ENCODE measurements at places on chromosomes 12 and 14.

- H3K4me1 ChIP-seq, result peaks cover 22% of the 10 kb centered on the region
- H3K27me3 ChIP-seq, result no peaks in the 10 kb centered on the region
- H3K36me3 ChIP-seq, result no peaks in the 10 kb centered on the region
- no peak overlapping the region for H3K27ac ChIP-seq
- H3K4me3 ChIP-seq, result no peak overlapping the region
These were observed 41.0 kb downstream of the TRAF3 start for GRCh38 chr14:102817942-102818940.

GRCh38 chr14:24135834-24136683 lies at the start of gene PSME1:
Gene PSME1 (plus strand): TSS chr14:24136194. CDS start chr14:24136263, 69 bp downstream.
- peak; percentile 94 for DNase-seq
- peak within 1 kb of the TSS; percentile 93 for H3K27ac ChIP-seq
- H3K4me1 ChIP-seq, result peaks cover 57% of the 10 kb centered on the region

- H3K4me1 ChIP-seq, result peaks cover 6% of the 10 kb centered on the region
- no peaks in the 10 kb centered on the region for H3K27me3 ChIP-seq
- DNase-seq, result no peak
- H3K27ac ChIP-seq, result no peak overlapping the region
These were observed 4.4 kb upstream of the SDS start for GRCh38 chr12:113407931-113408600.

- no peak overlapping the region for H3K27ac ChIP-seq
- H3K4me1 ChIP-seq, result peaks cover 14% of the 10 kb centered on the region
- no peaks in the 10 kb centered on the region for H3K36me3 ChIP-seq
- no peaks in the 10 kb centered on the region for H3K27me3 ChIP-seq
These were observed 13.2 kb upstream of the TSPAN11 start for GRCh38 chr12:30913323-30913722.

- no peak overlapping the region for H3K4me3 ChIP-seq
These were observed 106.7 kb downstream of the RPS29 start for GRCh38 chr14:49479432-49479831.

- DNase-seq, result no peak
- no peak overlapping the region for H3K4me3 ChIP-seq
- H3K36me3 ChIP-seq, result no peaks in the 10 kb centered on the region
- no peak overlapping the region for H3K27ac ChIP-seq
- H3K27me3 ChIP-seq, result no peaks in the 10 kb centered on the region
- no peaks in the 10 kb centered on the region for H3K4me1 ChIP-seq
These were observed 137.9 kb upstream of the ARID2 start for GRCh38 chr12:45591635-45592034.

DNA sequence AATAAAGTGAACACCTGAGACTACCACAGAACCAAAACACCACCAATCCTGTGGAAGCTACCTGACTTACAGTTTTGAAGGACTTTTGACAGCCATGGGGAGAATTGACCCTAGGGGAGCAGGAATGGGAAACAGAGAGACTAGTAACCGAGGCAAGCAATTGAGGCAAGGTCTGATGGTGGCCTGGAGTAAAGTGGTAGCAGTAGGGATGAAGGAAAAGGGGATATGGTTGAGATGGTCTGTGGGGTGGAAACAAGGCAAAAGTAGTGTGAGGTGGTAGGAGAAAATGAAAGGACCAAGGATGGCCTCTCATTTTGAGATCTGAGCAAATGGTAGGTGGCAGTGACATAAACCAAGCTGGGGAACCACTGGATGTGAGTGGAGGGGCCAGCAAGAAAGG lies 4.2 kb upstream of the IRF9 start:
- H3K36me3 ChIP-seq, result peaks cover 75% of the 10 kb centered on the region
- no peak overlapping the region for H3K27ac ChIP-seq
- no peak overlapping the region for H3K4me3 ChIP-seq
- no peak for DNase-seq
- H3K4me1 ChIP-seq, result peaks cover 15% of the 10 kb centered on the region
- H3K27me3 ChIP-seq, result no peaks in the 10 kb centered on the region

GRCh38 chr12:18277196-18277595 lies 15.9 kb downstream of the PIK3C2G start:
- no peak overlapping the region for H3K4me3 ChIP-seq
- no peak overlapping the region for H3K27ac ChIP-seq
- H3K27me3 ChIP-seq, result no peaks in the 10 kb centered on the region

DNA sequence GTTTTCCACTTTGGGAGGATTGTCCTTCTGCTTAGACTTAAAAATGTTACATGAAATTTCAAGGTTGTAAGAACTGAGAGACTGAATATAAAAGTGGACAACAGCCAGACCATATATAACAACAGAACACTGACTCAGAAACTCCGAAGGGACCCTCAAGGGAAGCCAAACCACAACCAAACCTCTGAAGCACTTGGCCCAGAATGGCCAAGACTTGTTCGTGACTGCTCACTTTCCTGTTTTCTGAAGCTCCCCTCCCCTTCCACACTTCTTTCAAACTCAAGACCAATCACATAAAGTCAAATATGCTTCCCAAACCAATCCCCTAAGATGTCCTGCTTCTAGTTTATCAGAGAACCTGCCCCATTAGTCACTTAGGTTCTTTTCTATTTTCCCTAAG lies 13.7 kb downstream of the OR6J1 start:
- H3K27me3 ChIP-seq, result no peaks in the 10 kb centered on the region
- no peak for DNase-seq
- H3K4me1 ChIP-seq, result no peaks in the 10 kb centered on the region
- H3K27ac ChIP-seq, result no peak overlapping the region
- no peaks in the 10 kb centered on the region for H3K36me3 ChIP-seq

- no peak overlapping the region for H3K27ac ChIP-seq
- H3K4me3 ChIP-seq, result no peak overlapping the region
- no peak for DNase-seq
- no peaks in the 10 kb centered on the region for H3K4me1 ChIP-seq
These were observed 65.7 kb downstream of the PTHLH start for GRCh38 chr12:27906658-27907473.

DNA sequence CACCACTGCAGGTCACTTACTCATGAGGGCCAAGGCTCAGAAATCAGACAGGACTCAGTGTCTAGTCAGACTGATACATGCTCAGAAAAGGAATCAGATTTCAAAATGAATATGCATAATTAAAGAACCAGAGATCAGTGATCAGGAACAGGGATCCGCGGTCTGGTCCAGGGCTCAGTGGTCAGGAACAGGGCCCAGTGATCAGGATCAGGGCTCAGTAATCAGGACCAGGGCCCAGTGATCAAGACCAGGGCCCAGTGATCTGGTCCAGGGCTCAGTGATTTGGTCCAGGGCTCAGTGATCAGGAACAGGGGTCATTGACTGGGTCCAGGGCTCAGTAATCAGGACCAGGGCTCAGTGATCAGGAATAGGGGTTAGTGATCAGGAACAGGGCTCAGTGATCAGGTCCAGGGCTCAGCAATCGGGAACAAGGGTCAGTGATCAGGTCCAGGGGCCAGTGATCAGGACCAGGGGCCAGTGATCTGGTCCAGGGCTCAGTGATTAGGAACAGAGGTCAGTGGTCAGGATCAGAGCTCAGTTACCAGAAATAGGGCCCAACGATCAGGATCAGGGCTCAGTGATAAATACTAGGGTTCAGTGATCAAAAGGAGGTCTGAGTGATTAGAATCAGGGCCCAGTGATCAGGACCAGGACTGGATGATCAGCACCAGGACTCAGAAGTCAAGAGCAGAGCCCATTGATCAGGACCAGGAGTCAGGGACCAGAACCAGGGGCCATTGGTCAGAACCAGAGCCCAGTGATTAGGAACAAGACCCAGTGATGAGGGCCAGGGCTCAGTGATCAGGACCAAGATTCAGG lies 175.3 kb downstream of the TMEM121 start:
- H3K4me3 ChIP-seq, result no peak overlapping the region
- no peak overlapping the region for H3K27ac ChIP-seq
- H3K4me1 ChIP-seq, result no peaks in the 10 kb centered on the region
- H3K27me3 ChIP-seq, result no peaks in the 10 kb centered on the region

DNA sequence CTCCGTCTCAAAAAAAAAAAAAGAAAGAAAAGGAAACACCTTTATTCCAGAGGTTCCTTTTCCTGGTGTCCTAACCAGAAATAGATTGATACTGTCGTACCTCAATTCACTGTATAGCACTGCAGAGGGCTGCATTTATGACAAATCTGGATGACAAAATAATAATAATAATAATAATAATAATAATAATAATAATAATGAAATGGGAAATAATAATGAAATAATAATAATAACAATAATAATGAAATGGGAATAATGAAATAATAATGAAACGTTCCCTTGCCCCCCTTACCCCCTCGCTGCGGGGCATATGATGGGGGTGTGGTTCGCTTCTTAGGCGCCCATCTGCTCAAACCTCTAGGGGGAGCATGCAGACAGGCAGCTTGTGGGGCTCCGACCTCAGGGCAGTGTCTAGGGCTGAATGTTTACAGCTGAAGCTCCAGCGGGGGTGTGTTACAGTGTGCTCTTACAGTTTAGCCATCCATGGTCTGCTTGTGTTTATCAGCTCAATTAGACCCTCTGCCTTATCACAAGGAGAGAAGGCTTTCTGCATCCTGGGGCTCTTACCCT lies 1088.3 kb upstream of the SEL1L start:
- no peak for DNase-seq
- no peak overlapping the region for H3K27ac ChIP-seq
- peaks cover 3% of the 10 kb centered on the region for H3K4me1 ChIP-seq

DNA sequence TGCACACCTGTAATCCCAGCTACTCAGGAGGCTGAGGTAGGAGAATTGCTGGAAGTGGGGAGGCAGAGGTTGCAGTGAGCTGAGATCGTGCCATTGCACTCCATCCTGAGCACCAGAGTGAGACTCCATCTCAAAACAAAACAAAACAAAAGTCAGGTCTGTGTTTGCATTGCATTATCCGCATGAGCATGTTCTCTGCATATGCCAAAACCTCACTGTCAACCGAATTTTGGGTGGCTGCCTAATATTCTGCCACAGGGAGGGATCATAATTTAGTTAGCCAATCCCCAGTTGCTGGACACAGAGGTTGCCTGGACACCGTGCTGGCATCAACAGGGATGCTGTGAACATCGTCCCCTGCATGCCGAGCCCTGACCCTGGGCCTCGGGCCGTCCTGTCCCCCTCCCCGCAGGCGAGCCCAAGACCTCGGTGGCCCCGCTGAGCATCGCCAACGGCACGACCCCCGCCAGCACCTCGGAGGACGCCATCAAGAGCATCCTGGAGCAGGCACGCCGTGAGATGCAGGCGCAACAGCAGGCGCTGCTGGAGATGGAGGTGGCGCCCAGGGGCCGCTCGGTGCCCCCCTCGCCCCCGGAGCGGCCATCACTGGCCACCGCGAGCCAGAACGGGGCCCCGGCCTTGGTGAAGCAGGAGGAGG lies 49.2 kb downstream of the PHETA1 start:
- DNase-seq, result no peak
- H3K27me3 ChIP-seq, result peaks cover 15% of the 10 kb centered on the region
- H3K4me3 ChIP-seq, result no peak overlapping the region
- no peaks in the 10 kb centered on the region for H3K36me3 ChIP-seq
- H3K4me1 ChIP-seq, result no peaks in the 10 kb centered on the region

DNA sequence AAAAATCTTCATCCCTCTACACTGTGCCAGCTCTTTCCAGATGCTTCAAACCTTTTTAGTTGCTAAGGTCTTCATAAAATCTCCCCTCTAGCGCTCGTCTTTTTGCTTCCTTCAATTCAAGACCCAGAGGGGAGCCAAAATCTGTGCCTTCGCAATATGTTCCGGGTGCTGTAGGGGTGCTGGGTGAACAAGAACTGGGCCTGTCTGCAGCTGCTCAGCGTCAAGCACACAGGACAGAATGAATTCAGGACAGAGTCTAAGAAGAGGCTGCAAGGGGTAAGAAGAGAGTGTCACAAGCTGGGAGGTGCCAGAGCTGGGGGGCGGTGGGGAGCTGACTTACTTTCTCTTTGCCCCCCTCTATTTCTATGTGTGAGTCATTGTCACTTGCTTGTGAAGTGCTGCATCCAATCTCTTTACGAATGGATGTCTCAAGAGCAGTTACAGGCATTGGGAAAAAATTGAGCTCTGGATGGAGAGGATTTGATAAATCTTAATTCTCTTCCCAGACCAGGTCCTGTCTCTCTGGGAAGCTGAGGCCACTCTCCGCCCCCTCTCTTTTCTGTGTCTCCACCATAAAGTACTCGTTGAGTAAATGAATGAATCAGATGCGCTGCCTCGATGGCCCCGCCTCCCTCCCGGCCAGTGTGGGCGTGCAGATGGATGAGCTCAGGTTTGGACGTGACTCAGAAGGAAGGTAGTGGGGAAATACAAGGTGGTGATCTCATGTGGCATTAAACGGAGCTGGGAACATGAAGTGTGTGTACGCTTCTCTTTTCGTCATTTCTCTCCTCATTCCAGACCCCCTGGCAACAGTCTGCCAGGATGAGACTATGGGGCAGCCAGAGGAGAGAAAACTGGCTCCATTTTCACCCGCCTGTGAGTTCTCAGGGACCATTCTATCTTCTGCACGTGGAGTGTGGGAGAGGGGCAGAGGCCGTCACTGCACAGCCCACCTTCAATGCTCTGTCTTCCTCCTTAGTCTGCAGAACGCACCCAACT lies 91.3 kb downstream of the TSPAN9 start:
- no peaks in the 10 kb centered on the region for H3K27me3 ChIP-seq
- peaks cover 6% of the 10 kb centered on the region for H3K4me1 ChIP-seq
- DNase-seq, result no peak
- no peak overlapping the region for H3K27ac ChIP-seq
- peaks cover 2% of the 10 kb centered on the region for H3K36me3 ChIP-seq
- H3K4me3 ChIP-seq, result no peak overlapping the region

DNA sequence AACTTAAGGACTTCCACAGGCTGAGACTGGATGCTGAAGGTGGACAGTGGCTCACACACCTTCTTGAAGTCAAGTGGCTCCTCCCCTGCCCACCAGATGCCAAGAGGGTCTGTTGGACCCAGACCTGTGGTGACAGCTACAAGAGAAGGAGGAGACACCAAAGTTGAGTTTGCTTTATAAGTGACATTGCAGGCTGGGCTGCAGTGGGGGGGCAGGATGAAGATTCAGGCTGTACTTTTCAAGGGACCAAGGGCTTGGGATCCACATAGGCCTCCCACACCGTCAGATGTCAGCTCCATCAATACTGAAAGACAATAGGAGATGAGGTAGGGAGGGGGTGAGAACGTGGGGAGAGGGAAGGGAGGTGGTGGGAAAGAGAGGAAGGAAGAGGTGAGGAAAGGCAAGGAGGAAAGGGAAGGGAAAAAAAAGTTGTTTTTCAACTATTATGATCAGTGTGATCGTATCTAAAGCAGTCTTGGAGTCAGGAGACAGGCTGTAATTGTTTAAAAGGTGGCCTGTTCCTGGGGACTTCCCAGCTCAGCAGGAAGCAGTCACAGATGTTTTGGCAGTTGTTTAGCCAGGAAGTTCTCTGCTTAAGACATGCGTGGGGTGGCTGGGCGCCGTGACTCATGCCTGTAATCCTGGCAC lies 84.1 kb upstream of the RESF1 start:
- H3K4me3 ChIP-seq, result no peak overlapping the region
- no peaks in the 10 kb centered on the region for H3K4me1 ChIP-seq
- H3K27me3 ChIP-seq, result no peaks in the 10 kb centered on the region
- DNase-seq, result peak; percentile 64

GRCh38 chr12:52224151-52224550 lies 8.9 kb upstream of the KRT7 start:
- H3K27ac ChIP-seq, result no peak overlapping the region
- DNase-seq, result no peak
- H3K27me3 ChIP-seq, result peaks cover 10% of the 10 kb centered on the region
- H3K4me1 ChIP-seq, result peaks cover 16% of the 10 kb centered on the region

- peak; percentile 89 for DNase-seq
- H3K4me3 ChIP-seq, result peak overlapping the region; percentile 79
- H3K36me3 ChIP-seq, result peaks cover 19% of the 10 kb centered on the region
- H3K27ac ChIP-seq, result peak overlapping the region; percentile 95
- H3K4me1 ChIP-seq, result peaks cover 70% of the 10 kb centered on the region
These were observed 637 bp downstream of the PTMS start for GRCh38 chr12:6766651-6767349.
